ENCODE measurements at places on chromosomes 2 and 18.

DNA sequence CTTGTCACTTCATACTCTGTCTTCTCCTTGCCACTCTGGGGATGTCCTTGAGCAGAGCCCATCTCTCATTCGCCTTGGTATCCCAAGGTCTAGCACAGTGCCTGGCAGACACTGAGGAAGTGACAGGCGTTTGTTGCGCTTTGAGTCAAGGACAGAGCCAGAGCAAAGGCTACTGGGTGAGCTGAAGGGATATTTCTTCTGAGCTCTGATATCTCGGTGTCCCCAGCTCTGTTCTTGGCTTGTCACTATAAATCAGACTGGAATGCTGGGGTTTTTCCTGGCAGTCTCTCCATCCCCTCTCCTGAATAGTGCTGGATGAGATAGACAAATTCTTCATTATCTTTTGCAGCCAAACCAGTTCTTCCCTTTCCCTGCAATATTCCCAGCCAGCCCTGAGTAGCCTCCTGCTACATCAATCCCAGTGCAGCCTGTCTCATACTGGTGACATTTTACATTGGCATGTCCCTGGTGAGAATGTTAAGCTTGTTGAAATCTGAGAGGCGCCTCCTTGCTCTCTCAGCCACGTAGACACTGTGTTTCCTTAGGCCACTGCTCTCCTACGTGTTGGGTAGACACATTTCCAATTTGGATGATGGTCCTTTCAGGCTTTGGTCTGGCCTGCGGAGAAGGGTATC, 61.7 kb downstream of the CTIF start:
- no peak for DNase-seq

DNA sequence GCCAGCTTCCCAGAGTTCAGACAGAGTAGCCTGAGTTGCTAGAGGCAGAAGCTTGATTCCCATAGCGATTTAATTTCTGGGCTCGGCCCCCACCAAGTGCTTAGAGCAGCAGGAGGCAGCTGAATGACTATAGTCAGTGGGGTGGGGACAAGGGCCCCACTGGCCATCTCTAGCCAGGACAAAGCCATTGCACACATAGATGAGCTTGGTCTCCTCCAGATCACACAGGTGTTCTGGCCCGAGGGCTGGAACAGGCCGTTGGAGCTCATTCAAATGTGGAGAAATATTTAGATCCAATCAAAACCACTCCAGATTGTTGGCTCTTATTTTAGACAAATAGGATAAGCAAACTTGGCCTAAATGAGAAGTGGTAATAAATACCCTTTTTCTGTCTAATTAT, 287.3 kb upstream of the NCKAP5 start:
- no peak for DNase-seq

GRCh38 chr2:222427646-222428301, 3.4 kb downstream of the SGPP2 start:
- DNase-seq, result no peak

GRCh38 chr18:63131959-63132818, 187.4 kb downstream of the BCL2 start:
- no peak for DNase-seq

- DNase-seq, result no peak
These were observed 12.5 kb downstream of the OTOF start for GRCh38 chr2:26465266-26465925.

DNA sequence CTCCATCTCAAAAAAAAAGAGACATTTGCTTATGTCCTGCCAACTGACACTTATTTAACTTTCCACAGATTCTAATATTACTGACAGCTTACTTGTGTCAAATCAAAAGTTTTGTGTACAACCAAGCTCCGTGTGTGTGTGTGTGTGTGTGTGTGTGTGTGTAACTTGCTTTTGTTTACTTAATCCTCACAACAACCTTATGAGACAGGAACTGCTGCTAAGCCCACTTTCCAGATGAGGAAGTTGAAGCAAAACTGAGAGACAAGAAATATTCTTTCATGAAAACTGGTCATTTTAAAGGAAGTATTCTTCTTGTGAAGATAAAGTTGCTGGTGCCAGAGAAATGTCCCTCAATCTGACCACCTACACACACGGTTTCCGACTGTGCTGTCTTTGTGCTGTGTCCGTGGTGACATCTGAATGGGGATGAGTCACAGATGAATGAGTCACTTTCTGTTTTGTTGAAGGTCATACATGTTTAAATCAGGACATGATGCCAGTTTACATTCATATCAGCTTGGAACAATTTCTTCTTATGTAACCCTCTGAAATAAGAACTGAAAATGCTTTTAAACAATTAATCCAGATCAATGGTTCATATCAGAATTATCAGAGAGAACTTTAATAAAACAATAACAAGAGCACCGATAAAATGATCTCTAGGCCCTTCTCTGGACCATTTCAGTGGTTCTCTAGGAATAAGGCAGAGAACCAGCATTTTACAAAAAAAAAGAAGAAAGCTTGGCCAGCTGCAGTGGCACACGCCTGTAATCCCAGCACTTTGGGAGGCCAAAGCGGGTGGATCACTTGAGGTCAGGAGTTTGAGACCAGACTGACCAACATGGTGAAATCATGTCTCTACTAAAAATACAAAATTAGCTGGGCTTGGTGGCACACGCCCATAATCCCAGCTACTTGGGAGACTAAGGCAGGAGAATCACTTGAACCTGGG, 95.5 kb downstream of the THNSL2 start:
- no peak for DNase-seq

DNA sequence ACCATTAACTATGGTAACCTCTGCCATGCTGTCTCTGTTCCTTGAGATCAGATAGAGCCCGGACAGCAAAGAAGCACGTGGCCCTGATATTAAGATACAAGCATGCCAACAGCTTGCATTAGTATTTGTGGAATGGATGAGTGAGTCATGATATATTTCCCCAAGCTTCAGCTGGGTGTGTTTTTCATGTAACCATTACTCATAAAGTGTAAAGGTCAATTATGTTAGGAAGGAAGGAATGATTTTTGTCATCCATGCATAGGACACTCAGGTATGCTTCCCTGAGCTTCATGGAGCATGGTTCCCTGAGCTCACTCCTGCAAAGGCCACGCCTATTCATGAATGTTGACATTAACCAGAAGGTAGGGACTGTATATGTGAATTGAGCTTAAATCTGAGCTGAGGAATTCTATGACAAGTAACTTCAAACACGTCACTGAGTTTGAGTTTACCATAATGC, 74.6 kb downstream of the ARL4C start:
- DNase-seq, result no peak

DNA sequence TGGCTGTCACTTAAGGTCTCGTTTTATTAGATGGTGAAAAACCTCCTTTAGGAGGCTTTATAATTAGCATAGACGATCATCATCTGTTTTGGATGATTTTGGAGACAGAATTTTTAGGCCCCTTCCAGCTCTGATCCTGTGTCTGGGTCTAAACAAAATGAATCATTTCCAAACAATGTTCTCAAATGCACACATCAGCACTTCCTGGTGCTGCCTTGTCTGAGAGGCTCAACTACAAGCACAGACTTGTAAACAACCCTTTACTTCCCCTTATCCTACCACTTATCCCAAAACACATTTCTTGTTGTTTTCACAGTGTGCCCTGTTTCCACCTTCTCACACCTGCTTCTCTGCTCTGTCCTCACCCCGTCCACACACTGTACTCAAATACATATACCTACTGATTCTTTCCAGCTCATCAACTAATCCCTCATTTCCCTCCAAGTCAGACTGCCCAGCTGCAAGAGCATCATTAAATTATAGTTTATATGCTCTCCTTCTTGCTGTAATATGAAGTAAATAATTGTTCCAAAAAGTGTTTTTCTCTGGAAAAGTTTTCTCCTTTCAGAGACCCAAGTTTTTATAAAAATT, 71.2 kb upstream of the COL3A1 start:
- DNase-seq, result no peak

- no peak for DNase-seq
These were observed 820.1 kb downstream of the METTL4 start for GRCh38 chr18:1751249-1751648.

DNA sequence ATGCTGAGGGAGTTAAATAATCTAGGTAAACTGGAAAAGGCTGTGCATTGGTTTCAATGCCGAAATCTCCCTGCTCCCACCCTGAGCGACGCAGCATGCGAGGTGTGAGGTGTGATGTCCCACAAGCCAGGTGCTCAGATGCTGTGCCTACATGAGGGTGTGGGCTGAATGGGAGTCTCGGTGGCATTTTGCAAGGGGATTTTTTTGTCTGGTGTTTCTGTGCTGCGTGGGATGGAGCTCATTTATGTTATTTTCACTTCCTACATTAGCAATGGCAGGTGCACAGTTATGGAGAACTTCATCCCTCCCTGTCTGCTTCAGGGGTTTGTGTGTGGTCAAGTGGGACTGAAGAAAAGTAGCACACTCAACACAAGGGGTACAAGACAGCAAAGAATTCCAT, 110.2 kb upstream of the CCDC68 start:
- DNase-seq, result no peak

GRCh38 chr18:32956591-32957315, 183.9 kb upstream of the KLHL14 start:
- no peak for DNase-seq

- peak; percentile 39 for DNase-seq
These were observed 241.8 kb upstream of the RAB12 start for GRCh38 chr18:8367217-8367988.

DNA sequence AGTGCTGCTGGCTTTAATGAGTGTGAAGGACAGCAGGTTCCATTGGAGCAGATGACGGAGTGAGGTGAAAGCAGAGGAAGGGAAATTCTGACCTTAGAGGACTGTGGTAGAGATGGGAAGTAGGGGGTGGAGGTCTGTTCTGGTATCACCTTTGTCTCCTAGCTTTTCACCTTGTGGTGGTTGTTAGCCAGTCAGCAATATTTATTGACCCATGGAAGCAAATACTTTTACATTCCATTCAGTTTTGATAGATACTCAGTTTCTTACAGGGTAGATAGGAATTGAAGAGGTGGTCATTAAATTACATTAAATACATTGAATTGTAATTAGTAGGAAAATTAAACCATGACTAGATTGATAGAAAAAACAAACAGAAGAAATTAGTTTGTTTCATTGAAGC, 180.1 kb downstream of the DIS3L2 start:
- no peak for DNase-seq

GRCh38 chr2:168192839-168193616, 54.4 kb downstream of the STK39 start:
- peak; percentile 35 for DNase-seq

DNA sequence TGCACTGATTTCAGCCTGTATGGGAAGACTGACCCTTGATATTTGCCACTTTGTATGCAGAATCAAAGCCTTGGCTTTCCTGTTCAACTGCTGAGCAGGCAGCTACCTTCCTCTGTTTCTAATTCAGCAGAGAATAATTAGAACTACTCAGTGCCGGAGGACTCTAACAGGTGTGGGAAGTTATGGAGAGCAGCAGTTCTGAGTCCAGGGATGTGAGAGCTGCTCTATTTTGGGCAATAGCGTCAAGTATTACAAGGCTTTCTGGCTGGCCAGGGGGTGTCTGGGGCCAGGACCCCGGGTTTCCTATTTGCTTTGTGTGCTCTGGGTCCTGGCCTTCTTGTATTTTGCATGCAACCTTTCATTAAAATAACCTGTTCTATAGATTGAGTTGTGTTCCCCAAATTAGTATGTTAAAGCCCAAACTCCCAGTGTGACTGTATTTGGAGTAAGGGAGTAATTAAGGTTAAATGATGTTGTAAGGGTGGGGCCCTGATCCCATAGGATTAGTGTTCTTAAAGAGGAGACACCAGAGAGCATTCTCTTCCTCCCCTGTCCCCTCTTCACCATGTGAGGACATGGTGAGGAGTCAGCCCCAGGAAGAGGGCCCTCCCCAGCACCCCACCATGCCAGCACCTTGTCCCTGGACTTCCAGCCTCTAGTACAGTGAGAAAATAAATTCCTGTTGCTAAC, 5.6 kb upstream of the NTSR2 start:
- no peak for DNase-seq

DNA sequence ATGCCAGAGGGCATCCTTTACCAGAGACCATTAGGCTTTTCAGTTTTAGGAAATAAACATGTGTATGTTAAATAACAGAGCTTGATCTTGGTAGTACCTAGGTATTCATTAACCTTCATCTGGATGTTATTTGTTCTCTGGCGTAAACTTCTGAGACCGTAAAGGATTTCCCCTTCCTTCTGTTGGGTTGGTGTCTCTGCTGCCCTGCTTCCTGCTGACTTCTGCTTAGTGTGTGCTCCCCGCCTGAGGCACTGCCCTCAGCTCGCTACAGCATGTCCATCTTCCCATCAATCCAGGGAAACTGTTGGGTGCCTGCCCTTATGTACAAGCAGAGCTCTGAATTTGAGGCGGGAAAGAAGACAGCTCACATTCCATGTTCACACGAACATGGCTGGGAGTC, 177.9 kb downstream of the TPGS2 start:
- DNase-seq, result no peak

DNA sequence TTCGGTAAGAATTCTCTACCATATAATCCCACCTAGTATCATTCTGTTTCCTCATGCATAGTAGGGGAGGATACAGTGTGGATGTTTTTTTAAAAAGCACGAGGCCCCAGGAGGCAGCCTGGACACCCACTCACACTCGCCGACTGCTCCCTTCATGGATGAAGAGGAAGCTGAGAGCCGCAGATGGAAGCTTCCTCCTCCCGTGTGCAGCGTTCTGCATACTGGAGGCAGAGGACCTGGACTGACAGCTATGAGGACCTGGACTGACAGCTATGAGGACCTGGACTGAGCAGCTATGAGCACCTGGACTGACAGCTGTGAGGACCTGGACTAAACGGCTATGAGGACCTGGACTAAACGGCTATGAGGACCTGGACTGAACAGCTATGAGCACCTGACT, 234.4 kb downstream of the NDUFA10 start:
- DNase-seq, result no peak

- no peak for DNase-seq
These were observed 65.1 kb upstream of the TGIF1 start for GRCh38 chr18:3384664-3385563.

DNA sequence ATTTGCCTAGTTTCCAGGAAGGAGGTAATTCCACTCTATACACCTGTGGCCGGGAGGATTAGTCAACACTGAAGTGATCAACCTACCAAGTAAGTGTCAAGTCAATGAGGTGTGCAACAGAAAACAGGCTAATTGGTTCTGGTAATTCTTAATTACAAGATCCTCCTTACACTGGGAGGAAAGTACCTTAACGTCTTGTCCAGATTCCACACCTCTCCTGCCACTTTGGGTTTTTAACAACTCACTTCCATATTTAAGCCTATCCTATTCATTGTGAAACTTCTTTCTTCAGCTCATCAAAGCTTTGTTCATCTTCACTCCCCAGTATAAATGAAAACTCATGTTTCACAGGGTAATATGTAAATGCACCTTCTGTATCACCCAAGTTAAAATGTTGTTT, 22.0 kb upstream of the MAP4K4 start:
- DNase-seq, result no peak

DNA sequence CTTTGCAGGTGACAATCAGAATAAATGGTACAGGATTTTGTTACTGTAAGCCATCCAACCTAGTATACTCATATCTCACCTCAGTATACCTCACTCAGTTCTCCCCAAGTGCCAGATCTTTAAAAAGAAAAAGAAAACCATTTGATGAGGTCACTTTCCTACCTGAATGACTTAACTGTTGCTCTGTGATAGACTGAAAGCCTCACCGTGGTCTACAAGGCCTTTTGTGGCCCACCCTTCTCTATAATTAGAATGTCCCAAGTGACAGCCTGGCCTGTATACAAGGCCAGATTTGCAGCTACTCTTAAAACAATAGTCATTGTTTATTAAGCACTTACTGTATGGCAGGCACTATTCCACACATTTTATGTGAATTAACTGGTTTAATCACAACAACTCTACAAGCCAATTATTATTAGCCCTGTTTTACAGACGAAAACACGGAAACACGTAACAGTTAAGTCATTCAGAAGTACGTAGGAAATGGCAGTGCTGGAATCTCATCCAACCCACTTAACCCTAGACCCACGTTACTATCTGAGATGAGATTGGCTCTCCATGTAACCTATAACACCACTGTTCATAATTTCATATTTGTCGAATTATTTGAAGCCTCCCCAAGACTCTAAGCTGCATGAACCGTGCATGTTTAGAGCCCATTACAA, 28.3 kb downstream of the PKP4 start:
- no peak for DNase-seq
